Effector CD4-positive, alpha-beta T cell (primary cell): ENCODE measurements at places on chromosomes 11 and 22.

DNA sequence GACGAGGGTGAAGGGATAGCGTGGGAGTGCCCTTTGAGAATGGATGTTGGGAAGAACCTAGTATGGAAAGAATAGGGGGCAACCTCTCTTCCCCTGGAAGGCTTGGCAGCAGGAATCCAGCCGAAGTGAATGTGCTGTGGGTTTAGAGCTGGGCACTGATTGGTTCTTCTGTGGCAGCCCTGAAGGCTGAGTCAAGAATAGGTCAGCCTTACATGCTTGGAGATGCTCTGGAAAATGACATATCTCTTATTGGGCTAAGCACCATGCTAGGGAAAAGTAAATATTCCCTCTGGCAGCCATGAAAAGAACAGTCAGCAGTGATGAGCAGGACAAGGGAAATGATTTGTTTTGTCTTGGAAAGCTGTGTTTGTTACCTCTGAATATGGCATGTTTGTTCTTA, 149.5 kb downstream of the COMMD9 start:
- DNase-seq = no peak

DNA sequence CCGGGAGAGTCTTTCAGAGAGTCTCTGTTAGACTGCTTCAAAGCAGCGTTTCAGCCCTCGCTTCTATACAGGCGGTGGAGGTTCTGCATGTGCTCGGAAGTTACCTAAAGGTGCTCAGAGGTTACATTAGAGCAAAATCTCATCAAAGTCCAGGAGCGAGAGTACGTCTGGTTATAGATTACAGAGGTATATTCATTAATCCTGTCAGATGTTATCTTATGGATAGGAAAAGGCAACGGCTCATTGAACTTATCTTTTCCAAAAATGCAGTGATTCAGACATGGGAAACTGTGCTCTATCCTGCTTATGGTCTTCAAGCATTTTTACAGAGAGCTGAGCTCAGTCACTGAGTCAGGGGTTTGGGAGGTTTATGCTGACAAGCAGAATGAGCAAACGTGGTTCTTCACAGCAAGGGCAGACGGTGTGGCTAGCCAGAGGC, 9.1 kb upstream of the ZBED5 start:
- DNase-seq = no peak

DNA sequence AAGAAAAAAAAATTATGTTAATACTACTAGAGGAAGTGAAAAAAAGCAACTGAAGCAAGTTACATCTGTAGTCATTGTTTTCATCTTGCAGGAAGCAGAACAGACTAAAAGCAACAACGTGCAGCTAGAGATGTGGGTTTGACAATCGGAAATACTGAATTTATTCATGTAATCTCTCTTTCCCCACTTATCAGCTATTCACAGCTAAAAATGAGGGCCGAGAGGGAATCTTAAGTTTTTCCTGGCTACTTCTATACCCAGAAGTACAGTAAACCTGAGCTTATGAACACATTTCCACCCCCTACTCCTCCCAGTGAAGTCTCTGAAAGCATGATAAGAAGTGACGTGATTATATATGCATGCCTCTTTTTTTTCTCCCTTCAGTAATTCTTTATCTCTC, 116.5 kb downstream of the SPON1 start:
- DNase-seq = no peak

GRCh38 chr11:1835671-1836010, 851 bp downstream of the SYT8 start:
- no peak for DNase-seq

DNA sequence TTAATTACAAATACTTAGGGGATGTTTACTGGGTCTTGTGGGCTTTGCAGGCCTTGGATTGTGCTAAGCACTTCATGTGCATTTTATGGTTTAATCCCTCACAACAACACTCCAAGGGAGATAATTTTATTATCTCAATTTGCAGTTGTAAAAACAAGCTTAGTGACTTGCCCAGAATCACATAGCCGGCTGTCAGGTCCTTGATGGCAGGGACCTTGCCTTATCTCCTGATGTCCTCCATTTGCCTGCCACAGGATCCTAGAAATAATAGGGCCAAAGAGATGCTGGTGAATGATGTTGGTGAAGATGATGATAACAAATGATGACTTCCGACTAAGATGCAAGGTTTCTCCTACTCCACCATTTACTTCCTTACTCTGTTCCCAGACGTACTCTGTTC, 385.4 kb downstream of the TMEM135 start:
- DNase-seq = no peak

GRCh38 chr11:4886186-4886585, 4.5 kb downstream of the OR51T1 start:
- DNase-seq = no peak

DNA sequence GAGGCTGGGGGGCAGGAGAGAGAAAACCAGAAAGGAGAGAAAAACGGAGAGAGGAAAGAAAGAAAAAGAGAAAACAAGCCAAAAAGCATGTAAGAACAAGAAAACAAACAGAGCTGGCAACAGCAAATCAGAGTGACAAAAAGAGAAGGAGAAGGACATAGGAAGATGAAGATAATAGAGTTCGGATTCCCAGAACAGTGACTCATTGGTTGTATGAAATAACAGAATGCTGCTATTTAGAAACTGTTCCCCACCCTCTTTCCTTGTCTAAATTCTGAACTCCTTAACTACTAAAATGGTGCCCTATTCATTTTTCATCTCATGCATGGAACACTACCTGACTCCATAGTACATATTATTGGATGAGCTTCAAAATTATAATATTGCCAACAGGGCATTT, 317.4 kb downstream of the C11orf87 start:
- DNase-seq = no peak

- no peak for DNase-seq
These were observed 751.2 kb downstream of the JRKL start for GRCh38 chr11:97140885-97141494.

DNA sequence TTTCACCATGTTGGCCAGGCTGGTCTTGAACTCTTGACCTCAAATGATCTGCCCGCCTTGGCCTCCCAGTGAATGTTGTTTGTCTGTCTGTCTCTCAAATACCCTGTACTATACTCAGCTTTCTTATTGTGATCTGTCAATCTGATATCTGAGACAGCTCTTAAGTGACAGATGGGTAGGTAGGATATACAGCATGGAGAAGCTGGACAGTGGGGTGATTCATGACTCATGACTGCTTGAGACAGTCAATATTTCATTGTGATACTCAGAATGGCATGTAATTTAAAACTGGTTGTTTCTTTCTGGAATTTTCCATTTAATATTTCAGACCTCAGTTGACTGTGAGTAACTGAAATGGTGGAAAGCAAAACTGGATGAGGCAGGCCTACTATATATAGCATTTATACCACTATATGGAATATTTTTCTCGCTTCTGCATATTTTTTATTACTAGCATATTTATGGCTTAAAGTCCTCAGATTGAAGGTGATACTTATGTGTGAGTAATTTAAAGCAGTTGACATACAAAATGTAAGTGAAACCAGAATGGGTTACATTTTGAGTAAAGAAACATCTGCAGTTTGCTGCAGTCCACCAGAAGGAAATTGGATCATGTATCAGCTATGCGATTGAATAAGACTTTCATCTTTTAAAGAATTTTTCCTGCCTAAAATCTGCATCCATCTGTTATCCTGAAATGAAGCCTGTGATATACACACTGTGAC, 22.3 kb downstream of the ARHGAP42 start:
- no peak for DNase-seq

- DNase-seq = no peak
These were observed 27.0 kb downstream of the SGSM3 start for GRCh38 chr22:40397396-40397795.

- DNase-seq = no peak
These were observed 29.2 kb downstream of the NF2 start for GRCh38 chr22:29632672-29633071.

DNA sequence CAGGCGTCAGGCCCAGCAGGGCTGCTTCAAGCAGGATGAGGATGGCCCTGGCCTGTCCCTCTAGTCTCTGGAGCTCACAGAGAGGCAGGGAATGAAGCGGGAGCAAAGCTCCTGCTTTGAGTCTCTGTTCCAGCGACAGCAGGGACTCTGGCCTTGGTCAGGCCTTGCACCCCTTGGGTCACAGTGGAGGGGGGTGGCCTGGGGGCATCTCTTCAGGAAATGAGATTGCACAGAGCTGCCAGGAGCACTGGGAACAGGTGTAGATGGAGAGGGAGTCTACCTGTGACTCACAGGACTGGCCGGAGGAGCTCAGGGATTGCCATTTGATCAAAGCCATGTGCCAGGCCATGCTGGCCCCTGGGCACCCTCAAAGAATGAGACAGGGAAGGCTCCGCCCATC, 1.6 kb downstream of the ANO1 start:
- no peak for DNase-seq

DNA sequence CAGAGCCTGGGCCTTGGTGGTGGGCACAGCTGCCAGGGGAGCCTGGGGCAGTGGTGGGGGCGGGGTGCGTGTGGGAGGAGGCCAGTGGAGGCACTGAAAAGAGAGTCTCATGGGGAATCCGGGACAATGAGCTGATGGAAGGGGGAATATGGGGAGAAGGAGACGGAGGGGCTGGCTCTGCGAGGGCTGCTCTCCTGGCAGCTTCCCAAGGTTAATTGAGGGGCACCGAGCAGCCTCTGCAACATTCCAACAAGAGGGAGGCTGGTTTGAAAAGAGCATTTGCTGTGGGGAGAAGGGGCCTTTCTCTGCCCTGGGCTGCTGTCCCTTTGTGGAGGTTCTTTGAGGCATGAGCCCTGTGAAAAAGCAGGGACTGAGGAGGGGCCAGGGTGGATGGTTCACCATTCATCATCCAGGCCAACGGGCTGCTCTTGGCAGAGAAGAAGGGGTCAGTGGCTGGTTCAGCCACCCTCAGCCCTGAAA, 9.4 kb upstream of the IGSF9B start:
- DNase-seq = no peak

DNA sequence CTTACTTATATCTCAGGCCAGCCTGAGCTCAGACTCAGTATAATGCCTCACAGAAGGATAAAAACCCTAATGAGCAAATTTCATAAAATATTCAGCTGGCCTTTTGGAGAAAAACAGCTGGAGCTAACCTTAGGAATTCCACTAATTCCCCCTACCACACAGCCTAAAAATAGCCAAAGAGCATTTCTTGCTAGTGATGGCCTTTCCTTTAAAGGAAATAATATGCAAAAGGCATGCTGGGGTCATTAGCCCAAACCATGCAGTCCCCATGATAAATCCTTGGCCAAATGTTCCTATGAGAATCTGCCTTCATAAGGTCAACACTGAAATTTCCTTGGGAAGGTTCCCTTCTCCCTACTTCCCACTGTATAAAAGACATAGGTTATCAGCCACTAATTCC, 38.2 kb downstream of the SYTL2 start:
- DNase-seq = no peak

GRCh38 chr11:125235071-125235471, 70.5 kb downstream of the PKNOX2 start:
- no peak for DNase-seq

GRCh38 chr22:32544953-32545558, 70.4 kb downstream of the FBXO7 start:
- DNase-seq = no peak

GRCh38 chr22:28914201-28914600, 30.8 kb downstream of the ZNRF3 start:
- DNase-seq = no peak

- no peak for DNase-seq
These were observed 230.0 kb upstream of the TBCEL start for GRCh38 chr11:120793806-120794479.

- no peak for DNase-seq
These were observed 505 bp downstream of the FAM227A start for GRCh38 chr22:38655519-38656255.

GRCh38 chr11:64891215-64891848, 12.9 kb upstream of the EHD1 start:
- DNase-seq = no peak

DNA sequence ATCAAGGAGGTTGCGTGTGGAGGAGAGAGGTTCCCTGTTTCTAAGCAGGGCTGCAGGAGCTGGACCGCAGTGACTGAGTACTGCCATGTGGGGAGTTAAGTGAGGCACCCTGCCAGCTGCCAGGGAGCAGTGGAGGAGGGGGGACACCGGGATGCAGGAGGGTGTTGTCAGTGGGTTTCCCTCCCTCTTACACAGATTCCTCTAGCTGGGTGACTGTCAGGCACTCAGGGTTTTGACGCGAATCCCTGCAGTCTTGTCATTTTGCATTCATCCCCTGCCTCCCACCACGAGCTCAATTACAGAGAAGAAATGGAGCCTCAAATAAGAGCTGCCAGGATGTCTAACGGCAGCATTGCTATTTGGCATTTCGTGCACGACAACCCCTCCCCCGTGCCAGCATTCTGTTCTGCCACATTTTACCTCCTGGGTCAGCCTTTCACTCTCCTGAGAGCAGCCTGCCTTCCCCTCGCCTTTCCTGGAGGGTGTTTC, 119.8 kb upstream of the SORL1-AS1 start:
- DNase-seq = no peak

- no peak for DNase-seq
These were observed 701 bp downstream of the TMEM216 start for GRCh38 chr11:61392981-61393595.

GRCh38 chr22:47624252-47625012, 862.0 kb downstream of the TBC1D22A start:
- DNase-seq = no peak

GRCh38 chr22:17633217-17633997, 4.9 kb upstream of the ATP6V1E1 start:
- no peak for DNase-seq

DNA sequence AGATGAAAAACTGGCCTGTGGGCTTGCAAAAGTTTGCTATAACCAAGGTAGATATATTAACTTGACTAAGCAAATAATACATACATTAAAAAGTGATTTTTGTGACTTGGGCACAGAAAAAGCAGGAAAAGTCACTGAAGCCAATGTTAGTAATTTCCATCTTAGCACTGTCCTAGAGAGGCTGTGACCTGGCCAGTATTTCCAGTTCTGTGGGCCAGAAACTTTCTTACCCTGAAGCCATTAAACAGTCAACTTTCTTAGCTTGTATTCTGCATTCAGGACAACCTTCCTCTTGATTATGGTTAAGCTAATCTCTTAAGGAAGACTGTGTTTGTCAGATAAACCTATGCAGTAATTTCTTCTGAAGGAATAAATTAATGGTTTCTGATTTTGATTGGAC, 22.3 kb upstream of the SLC36A4 start:
- no peak for DNase-seq

DNA sequence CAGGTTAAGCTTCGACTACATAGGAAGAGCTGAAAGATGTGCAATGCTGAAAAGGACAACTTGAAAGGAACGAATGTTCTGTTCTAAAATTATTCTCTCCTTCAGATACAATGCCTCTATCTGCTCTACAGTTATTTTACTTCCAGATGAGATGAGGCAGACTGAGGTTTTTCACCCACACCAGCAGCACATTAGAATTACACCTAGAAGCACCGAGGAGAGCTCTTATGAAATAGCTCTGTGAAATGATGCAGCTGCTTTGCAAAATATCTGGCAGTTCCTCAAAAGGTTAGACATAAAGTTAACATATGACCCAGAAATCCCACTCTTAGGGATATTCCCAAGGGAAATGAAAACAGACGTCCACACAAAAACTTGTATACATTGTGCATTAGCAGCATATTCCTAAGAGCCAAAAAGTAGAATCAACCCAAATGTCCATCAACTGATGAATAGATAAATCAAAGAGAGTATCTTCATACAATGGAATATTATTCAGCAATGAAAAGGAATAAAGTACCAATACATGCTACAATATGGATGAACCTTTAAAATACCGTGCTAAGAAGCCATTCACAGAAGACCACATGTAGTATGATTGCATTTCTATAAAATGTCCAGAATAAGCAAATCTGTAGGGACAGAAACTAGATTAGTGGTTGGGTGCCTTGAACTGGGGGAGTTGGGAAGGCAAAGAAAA, 34.5 kb downstream of the WT1 start:
- DNase-seq = no peak
